Esophagus muscularis mucosa (tissue), 4 donors: ENCODE measurements at places on chromosomes 5 and 9. TPM values are rescaled to one million over a fixed set of nuclear protein-coding genes. Genes with fewer than 3 reads are reported as not detected.

PCDHGC5 gene
- total RNA-seq, result 0.71 TPM

TSLP gene
- 1.2 TPM for total RNA-seq

GABRG2 gene
- 0.39 TPM for total RNA-seq

SLC36A2 gene
- total RNA-seq, result not detected

ZNG1C gene
- total RNA-seq, result 9.2 TPM

IFNK gene
- total RNA-seq, result not detected

DMRTA1 gene
- 4.5 TPM for total RNA-seq

SELENOP gene
- total RNA-seq, result 119 TPM

PFN3 gene
- total RNA-seq, result not detected

IRGM gene
- total RNA-seq, result not detected

MCTP1 gene
- 11.2 TPM for total RNA-seq

DPH7 gene
- total RNA-seq, result 26.2 TPM

MYORG gene
- total RNA-seq, result 9.9 TPM

NPR3 gene
- 0.99 TPM for total RNA-seq

AGGF1 gene
- total RNA-seq, result 22.2 TPM

LAMC3 gene
- total RNA-seq, result not detected

C5orf47 gene
- total RNA-seq, result not detected

CMBL gene
- 6.2 TPM for total RNA-seq

TMEM215 gene
- not detected for total RNA-seq

FBP2 gene
- total RNA-seq, result not detected

HCN1 gene
- total RNA-seq, result 0.39 TPM
